Cortex of kidney (tissue), 1 donor: ENCODE measurements at places on chromosomes 6 and 20.

GRCh38 chr6:118968416-118968815, 33.5 kb upstream of the MCM9 start:
- no peak for DNase-seq

DNA sequence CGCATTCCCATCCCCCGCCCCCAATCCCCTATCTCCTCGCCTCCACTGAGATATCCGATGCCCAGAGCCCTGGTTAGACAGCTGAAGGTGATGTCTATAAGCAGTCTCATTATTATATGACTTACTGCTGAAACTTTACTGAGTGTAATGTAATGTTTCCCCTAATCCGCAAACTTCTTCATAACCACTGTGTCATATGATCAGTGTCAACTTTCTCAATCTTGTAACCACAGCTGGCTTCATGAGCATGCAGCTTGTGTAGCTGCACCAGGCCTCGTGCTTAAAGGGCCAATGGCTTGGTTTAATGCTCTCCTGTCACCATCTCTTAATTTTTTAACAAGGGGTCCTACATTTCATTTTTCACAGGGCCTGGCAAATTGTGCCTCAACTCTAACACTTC, 8.1 kb downstream of the ASIP start:
- no peak for DNase-seq

DNA sequence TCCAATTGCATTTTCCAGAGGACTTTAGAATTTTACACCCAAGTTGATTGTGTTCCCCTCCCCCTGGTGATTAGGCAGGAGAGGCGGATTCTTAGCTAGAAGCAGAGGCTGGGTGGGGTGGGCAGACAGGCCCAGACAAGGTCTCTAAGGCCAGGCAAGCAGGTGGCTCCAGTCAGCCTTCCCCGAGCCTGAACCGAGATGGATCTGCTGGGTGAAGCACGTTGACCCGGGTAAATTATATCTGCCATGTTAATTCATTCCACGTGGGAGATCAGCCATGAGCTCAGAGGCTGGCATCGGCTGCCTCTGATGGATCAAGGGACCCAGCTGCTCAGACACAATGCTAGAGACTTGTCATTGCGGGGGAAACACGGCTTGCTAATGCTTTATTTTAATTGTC, 159.5 kb upstream of the MAFB start:
- DNase-seq, result no peak

GRCh38 chr20:47489448-47489872, 12.2 kb upstream of the NCOA3 start:
- DNase-seq, result no peak

- DNase-seq, result no peak
These were observed 64.3 kb upstream of the CD93 start for GRCh38 chr20:23150304-23151007.

DNA sequence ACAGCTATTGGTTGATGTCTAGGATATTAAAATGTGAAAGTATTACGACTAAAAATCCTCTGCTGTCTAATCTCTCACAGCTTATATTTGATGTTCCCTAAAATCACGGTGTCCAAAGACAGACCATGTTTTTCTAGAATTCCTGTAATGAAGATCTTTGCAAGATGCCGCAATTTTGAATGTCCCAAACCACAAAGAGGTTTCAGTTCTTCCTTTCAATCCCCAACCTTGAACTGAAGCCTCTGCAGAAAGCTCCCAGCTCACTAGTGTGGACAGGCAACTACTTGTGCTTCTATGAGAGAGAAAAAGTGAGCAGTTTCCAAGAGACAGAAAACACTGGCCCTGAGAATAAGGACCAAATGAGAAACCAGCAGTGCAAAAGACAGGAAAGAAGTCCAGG, 370.1 kb downstream of the FOXA2 start:
- no peak for DNase-seq

- no peak for DNase-seq
These were observed 65.1 kb downstream of the ADNP start for GRCh38 chr20:50866036-50866685.

- DNase-seq, result no peak
These were observed 241.8 kb upstream of the SULF2 start for GRCh38 chr20:48026981-48027592.

DNA sequence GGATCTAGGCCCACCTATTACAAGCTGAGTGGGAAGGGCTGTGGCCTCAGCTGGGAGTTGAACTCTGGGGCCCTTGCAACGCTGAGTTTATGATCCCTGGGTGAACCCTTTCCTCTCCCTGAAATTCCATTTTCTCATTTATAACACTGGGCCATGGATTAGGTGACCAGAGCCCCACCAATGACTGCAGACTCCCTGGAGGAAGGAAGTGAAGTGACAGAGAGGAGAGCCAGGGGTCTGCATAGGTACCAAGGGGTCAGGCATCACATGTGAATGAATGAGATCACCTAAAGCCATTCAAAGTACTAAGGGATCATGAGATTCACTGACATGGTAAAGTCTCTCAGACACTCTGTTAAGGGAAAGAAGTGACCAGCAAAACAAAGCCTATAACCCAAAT, 46.5 kb upstream of the DSN1 start:
- DNase-seq, result no peak

DNA sequence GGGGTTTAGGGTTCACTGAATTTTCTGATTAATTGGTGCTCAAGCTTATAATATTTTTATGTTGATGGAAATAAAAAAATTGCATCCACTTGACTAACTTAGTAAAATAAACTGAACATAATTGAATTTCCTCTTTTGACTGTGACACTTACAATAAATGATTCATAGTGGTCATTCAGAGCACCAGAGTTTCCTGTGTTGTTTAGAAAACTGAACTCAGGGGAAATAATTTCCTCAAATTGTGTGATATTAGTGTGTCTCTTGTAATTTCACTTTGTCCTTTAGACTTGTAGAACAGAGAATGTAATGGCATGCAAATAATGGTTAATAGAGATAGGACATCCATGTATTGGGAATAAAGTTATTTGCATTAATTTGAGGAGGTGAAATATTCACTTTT, 319.7 kb upstream of the MAN1A1 start:
- no peak for DNase-seq

DNA sequence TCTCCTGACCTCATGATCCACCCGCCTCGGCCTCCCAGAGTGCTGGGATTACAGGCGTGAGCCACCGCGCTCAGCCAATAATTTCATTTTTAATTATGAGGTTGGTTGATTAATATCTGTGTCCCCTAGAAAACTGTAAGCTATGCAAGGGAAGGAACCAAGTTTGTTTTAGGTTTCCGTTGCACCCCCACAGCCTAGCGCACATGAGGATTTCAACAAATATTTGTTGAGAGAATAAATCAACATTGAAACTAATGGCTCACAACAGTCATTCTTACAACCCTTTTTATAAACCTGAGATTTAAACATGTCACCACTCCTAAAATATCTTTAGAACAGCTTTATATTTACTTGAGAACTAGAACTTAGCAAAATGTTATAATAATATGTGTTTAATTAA, 114.0 kb upstream of the CARMIL1 start:
- no peak for DNase-seq

DNA sequence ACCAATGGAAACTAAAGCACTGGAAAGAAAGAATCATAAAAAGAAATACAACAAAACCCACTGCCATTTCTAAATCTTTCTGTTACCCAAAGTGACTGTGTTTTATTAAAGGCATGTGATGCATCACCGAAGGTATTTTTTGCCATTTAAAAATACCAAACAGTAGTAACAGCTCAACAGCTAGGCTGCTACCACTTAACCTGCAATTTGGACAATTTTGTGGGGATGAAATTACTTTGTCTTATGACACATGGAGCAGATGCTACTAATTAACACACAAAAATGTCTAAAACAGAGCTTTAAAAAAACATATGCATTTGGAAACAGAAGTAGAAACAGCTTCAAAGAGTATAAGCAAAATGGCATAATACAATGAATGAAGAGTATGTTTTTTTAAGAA, 97.4 kb downstream of the ATXN1 start:
- DNase-seq, result no peak

GRCh38 chr20:63254232-63254605, at the start of gene NKAIN4:
TSS of gene NKAIN4 (minus strand) at chr20:63254463. CDS start at chr20:63254450, 13 bp downstream.
- DNase-seq, result no peak

DNA sequence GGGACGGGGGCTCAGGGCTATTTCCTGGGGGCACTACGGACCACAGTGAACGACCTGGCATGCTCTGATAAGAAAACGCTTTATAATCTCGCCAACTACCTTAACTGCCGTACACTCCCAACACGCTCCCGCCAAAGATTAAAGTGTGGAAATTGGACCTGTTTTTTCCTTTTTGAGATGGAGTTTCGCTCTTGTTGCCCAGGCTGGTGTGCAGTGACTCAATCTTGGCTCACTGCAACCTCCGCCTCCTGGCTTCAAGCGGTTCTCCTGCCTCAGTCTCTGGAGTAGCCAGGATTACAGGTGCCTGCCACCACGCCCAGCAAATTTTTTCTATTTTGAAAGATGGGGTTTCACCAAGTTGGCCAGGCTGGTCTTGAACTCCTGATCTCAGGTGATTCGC, 346 bp upstream of the SLC44A4 start:
- DNase-seq, result no peak

- DNase-seq, result no peak
These were observed 39.9 kb upstream of the BEND6 start for GRCh38 chr6:56914798-56915658.

GRCh38 chr6:162442687-162443086, 284.9 kb downstream of the PRKN start:
- DNase-seq, result no peak

GRCh38 chr20:32894026-32894483, 35.3 kb downstream of the EFCAB8 start:
- DNase-seq, result no peak

- DNase-seq, result no peak
These were observed at the start of gene KIAA1755 for GRCh38 chr20:38260378-38261053. TSS of gene KIAA1755 (minus strand) at chr20:38260735. CDS start at chr20:38260500, 235 bp downstream.

DNA sequence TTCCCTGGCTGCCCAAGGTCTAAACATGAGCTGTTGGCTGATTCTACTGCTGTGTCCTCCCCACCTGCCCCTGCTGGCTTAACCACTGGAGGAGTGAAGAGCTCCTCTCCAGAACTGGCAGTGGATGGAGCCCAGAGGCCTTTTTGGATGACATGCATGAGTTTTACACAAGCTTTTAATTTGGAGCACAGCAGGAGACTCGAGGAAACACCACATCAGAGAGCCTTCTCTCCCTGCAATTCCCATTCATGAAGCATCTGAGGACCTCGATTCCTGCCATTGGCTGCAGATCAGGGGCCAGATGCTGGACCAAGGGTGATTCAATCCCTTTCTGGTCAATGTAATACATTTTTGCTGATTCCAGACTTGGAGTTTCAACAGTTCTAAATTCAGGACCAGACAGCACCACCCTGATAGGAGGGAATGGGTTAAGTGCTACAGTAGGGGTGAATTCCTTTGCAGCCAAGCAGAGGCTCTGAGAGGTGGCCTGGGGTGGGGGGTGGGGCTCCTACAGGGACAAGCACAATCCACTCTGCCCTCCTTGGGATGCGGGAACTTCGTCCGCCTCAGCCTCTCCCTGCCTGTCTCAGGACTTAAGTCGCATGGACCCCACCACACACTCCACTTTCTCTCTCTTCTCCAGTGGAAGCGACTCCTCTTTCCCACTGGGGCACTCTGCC, 599 bp upstream of the PSORS1C1 start:
- no peak for DNase-seq

DNA sequence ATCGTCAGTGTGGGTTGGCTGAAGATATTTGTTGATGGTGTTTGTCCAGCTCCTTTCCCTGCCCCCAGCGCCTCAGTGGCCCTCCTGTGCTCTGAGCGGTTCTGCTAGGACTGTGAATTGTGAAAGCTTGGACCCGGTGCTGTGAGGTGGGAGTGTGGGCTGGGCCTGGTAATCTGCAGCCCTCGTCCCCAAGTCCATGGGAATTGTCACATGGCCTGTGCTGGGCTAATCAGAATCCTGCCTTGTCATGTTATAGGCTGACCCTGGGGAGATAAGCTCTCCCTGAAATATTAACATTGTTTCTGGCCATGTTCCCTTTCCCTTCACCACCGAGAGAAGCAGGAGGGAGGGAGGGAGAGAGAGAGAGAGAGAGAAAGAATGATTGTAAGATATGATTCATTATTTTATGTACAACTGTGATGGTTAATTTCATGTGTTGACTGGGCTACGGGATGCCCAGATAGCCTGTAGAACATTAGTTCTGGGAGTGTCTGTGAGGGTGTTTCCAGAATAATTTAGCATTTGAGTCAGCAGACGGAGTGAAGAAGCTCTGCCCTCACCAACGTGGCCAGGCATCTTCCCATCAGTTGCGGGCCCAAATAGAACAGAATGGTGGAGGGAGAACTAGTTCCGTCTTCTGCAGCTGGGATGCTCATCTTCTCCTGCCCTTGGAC, 62.4 kb downstream of the TFAP2C start:
- no peak for DNase-seq

GRCh38 chr6:47403801-47404200, 73.8 kb upstream of the CD2AP start:
- no peak for DNase-seq

DNA sequence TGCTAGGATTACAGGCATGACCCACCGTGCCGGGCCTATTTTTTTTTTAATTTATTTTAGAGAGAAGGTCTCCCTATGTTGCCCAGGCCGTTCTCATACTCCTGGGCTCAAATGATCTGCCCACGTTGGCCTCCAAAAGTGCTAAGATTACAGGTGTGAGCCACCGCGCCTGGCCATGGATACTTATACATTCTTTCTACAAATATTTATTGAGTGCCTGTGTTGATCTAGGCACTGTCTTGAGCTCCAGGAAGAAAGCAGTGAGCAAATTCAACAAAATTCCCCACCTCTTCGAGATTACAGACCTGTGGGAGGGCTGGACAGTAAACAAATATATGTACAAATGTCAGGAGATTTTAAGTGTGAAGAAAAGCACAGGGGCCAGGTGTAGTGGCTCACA, 37.9 kb downstream of the MGME1 start:
- no peak for DNase-seq

- no peak for DNase-seq
These were observed 26.7 kb upstream of the FOXF2 start for GRCh38 chr6:1362643-1363042.

DNA sequence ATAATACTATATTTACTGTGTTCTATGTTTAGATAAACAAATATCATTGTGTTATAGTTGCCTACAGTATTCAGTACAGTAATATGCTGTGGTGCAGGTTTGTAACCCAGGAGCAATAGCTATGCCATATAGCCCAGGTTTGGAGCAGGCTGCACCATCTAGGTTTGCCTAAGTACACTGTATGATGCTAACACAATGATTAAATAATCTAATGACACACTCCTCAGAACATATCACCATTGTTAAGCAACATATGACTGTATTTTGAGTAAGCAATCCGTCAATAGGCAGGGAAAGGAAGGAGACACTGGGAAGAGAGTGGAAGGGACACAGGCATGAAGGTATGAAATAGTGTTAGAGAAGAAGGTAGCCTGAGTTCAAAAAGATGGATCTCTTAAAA, 369.9 kb downstream of the PKHD1 start:
- DNase-seq, result no peak

- DNase-seq, result no peak
These were observed 48.8 kb upstream of the TSHZ2 start for GRCh38 chr20:52923123-52923937.
